ENCODE measurements at places on chromosomes 13 and 19.

DNA sequence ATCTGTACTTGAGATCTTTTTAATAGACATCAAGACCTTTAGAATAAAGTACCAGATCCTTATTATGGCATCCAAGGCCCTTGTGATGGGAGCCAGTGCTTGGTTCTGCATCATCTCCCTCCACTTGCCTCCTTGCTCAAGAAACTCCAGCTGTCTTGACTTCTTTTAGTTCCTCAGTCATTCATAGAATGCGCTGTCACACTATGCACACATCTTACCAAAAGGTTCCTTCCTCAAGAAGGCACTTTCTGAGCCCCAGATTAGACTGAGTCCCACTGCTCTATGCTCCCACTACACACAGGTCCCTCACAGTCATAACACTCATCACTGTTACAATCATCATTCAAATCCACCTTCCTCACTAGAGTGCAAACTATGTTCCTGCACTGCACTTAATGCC, 57.8 kb upstream of the ITM2B start:
- DNase-seq, result no peak

DNA sequence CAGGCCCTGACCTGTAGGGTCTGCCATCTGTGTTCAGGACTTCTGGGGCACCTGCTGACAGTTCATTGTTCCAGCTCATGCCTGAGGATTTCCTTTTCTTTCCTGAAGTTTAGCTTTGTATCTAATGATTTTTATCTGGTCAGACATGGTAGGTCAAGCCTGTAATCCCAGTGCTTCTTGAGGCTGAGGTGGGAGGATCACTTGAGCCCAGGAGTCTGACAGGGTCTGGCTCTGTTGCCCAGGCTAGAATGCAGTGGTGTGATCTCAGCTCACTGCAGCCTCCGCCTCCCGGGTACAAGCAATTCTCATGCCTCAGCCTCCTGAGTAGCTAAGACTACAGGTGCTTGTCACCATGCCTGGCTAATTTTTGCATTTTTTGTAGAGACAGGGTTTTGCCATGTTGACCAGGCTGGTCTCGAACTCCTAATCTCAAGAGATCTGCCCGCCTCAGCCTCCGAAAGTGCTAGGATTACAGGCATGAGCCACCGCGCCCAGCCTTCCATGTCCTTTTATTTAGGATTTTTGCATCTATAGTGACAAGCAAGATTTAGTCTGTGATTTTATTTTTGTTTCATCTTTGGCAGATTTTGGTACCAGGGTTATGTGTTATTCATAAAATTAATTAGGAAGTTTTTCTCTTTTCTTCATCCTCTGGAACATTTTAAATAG, 33.2 kb downstream of the CHST8 start:
- DNase-seq, result no peak

DNA sequence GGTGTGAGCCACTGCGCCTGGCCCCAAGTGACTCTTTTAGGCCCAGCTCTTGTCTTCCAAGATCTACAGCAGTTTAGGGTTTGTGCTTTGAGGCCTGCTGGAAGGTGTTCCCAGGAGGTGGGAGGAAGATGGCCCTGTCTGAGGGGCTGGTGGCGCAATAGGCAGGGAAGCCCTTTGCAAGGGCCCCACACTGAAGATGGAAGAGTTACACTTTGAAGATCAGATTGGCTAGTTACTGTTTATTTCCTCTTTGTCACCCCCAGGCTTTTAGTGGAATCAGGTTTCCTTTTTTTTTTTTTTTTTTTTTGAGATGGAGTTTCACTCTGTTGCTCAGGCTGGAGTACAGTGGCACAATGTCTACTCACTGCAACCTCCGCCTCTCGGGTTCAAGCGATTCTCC, 1.9 kb upstream of the RABAC1 start:
- DNase-seq, result no peak

GRCh38 chr19:28482221-28482620, 730.7 kb downstream of the UQCRFS1 start:
- no peak for DNase-seq

All from activated T-cell treated with anti-CD3 and anti-CD28 coated beads for 48 hours (primary cell).